ENCODE measurements at places on chromosomes 4 and X.

- no peak for DNase-seq
Measured at GRCh38 chr4:151022586-151022985, 7.5 kb upstream of the LRBA start.

- no peak for DNase-seq
Measured at GRCh38 chr4:2163311-2163821, 78.6 kb downstream of the HAUS3 start.

DNA sequence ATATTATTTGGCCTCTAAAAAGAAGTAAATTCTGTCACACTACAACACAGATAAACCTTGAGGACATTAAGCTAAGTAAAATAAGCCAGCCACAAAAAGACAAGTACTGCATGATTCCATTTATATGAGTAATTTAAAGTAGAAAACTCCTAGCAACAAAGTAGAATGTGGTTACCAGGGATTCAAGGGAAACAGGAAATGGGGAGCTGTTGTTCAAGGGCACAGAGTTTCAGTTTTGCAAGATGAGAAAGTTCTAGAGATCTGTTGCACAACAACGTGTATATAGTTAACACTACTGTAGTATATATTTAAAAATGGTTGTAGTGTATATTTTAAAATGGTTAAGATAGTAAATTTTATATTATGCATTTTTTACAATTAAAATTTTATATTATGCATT lies 25.4 kb downstream of the SEC31A start:
- no peak for DNase-seq

- no peak for DNase-seq
Measured at GRCh38 chrX:27599928-27600327, 9.8 kb downstream of the DCAF8L2 start.

GRCh38 chrX:27675493-27675892 lies 85.3 kb downstream of the DCAF8L2 start:
- DNase-seq: no peak

DNA sequence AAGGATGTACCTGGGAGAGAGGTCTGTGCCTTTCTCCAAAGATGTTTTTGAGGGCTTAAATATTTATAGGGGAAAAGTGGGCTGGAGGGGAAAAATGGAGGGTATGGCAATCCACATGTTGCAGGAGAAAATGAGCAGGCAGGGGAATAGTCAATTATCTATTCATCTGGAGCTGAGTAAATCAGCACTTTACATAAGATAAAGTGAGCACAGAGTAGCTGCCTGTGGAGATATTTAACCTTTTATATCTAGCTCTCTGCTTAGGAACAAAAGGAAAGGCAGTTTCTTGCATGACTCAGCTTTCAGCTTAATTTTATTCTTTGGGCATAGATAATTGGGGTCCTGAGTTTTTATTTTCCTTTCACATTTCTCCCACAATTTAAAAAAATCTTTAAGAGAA lies 93.6 kb upstream of the NPY2R start:
- DNase-seq: no peak

DNA sequence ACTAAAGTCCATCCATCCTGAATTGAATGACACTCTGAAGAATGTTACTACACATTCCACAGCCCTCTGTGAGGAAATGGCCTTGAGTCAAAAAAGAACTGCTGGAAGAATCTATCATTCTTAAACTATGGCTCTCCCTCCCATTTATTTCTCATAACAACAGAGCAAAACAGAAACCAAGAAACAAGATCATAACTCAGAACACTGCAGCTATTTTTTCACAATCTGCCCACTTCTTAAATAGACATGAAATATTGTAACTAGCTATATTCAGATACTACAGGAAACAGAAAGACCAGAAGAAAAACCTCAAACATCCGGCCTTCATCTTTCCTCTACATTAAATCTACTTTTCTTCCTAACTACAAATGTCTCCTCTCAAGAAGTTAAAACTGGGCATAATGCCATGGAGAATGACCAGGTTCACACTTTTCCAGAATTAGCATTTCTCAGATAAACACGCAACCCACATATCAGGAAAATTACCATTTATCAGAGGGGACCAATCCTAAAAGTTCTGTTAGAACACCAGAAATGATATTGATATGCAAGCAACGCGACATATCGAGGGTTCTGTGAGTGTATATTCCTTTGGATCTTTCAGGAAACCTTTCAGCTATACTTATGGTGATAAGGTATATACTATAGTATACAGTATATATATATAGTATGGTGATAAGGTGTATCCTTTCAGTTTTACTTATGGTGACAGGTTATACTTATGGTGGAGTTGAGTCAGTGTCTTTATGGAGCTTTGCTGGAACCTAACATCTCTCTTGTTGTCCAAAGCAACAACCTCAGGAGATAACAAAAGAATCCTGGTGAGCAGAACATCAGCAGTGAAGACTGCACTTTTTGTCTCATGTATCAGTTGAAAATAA lies 60.4 kb upstream of the IRF2 start:
- no peak for DNase-seq

DNA sequence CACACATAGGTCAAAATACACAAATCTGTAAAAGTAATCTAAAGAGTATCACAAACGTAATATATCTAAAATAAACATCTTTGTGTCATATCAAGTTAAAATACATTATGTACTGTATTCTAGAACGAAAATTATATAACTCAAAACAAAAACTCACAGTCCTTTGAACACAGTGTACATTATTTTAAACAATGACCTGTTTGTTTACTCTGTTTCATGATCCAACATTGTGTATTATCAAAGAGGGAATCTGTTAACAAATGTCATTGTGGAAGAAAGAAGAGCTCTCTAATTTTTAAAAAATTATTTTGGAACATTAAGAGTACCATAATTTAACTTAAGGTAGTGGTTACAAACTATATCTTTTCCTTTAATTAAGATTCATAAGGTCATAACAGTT lies 144.1 kb downstream of the FRYL start:
- no peak for DNase-seq

DNA sequence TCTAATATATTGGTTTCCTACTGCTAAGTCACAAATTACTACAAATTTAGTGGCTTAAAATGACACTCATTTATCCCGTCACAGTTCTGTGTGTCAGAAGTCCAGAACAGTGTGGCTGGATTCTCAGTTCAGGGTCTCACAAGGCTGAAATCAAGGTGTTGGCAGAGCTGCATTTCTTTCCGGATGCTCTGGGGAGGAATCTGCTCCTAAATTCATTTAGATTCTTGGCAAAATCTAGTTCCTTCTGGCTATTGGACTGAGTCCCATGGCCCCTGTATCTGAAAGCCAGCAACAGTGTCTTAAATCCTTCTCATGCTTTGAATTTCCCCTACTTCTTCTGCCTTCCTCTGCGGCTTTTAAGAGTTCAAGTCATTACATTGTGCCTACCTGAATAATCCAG lies 103.1 kb upstream of the BMP3 start:
- DNase-seq: no peak

DNA sequence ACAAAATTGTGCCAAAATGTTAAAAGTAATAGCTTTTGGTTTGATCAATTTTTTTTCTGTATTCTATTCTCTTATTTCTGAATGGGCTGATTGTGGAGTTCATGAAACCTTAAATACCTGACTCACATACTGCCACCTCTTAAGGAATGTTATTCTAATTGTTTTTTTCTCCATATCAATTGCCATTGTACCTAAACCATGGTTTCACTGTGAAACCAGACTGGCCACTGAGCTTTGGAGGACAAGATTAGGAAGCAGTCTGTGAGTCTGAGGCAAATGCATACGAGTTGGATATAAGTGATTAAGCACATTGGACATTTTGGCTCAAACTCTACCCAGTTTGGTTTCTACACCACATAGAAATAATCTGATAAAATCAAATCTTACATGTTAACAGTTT lies 184.0 kb downstream of the IQCM start:
- DNase-seq: no peak

- DNase-seq: no peak
Measured at GRCh38 chrX:153861151-153861550, 24.8 kb downstream of the L1CAM start.

DNA sequence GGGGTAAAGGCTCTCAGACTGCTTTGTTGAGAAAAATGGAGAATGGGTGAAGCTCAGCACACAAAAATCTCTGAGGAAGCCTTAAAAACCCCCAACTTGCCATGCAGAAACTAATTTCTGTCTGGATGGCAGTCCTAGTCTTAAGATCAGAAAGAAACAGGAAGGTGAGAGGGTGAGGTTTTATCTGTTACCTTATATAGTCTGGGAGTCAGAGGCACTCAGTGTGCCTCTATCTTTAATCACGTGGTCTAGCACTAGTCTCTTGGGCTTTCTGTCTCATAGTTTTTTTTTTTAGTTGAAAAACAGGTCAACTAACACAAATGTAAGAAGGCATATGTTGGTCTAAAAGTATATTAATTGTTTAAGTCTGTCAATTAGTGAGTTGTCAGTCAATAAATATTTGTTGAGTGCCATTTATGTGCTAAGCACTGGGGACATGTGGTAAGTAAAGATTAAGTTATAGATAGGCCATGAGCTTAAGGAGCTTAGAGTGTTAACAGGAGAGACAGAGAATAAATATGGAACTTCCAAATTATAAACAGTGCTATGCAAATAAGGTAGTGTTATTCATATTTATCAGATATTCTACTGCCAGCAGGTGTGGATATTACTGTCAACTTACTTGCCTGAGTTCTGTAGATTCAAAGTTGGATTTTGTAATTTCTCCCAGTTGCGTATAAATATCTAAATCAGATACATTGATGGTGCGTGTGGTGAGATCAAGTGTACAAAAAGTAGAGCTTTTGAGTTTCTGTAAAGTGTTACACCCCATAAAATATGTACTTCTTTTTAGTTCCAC lies 7.0 kb downstream of the CYBB start:
- DNase-seq: no peak

GRCh38 chrX:20980426-20980825 lies 393.8 kb upstream of the CNKSR2 start:
- DNase-seq: no peak

DNA sequence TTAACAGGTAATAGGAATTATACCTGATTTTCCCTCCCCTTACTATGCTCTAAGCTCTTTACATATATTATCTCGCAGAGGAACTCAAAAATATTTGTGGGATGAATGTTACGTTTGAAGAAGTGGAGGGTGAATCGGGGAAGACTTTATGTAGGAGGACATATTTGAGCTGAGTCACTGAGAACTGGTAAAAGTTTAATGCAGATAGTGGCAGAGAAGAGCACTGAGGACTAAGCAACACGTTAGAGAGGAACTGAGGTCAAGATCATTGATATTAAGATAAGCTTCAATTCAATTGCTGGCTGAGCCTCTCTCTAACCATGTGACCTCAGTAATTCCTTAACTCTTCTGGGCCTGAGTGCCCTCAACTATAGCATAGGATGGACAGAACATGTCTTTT lies 26.4 kb upstream of the ELOVL6 start:
- DNase-seq: no peak

- no peak for DNase-seq
Measured at GRCh38 chrX:149568701-149569296, 18.5 kb downstream of the MAGEA9B start.
